Colonic mucosa (tissue), 4 donors: ENCODE measurements at places on chromosomes 1 and 21.
A peak's percentile ranks its signal among the peaks of the same experiment; 100 is the strongest.

- no peaks in the 10 kb centered on the region for H3K4me1 ChIP-seq
- H3K27ac ChIP-seq: no peak overlapping the region
- H3K36me3 ChIP-seq: no peaks in the 10 kb centered on the region
- no peak for DNase-seq
- H3K27me3 ChIP-seq: no peaks in the 10 kb centered on the region
Observed at GRCh38 chr1:60402216-60402615, 328.6 kb upstream of the C1orf87 start.

- DNase-seq: no peak
- H3K27ac ChIP-seq: no peak overlapping the region
- no peak overlapping the region for H3K4me3 ChIP-seq
- H3K36me3 ChIP-seq: no peaks in the 10 kb centered on the region
- H3K4me1 ChIP-seq: no peaks in the 10 kb centered on the region
Observed at GRCh38 chr21:17340081-17340480, 172.8 kb upstream of the CXADR start.

- no peak overlapping the region for H3K4me3 ChIP-seq
- DNase-seq: no peak
- H3K27ac ChIP-seq: no peak overlapping the region
- no peaks in the 10 kb centered on the region for H3K36me3 ChIP-seq
- no peaks in the 10 kb centered on the region for H3K27me3 ChIP-seq
- H3K4me1 ChIP-seq: no peaks in the 10 kb centered on the region
Observed at GRCh38 chr1:203144661-203145060, 17.1 kb downstream of the ADORA1 start.

DNA sequence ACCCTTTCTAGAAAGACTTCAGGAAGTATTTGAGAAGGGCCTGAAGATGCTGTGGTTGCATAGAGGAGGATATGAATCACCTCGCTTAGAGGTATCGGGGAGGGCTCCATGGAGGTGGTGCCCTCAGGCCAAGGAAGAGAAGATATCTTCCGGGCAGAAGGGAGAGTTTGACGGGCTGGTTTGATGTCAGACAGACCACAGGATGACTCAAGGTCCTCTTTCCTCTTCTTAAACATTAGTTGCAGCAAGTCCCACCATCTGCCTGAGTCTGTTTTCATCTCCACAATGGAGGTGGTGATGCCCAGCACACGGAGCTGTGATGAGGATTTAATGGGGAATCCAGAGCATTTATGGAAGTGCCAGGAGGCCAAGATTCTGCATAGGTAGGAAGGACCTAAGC is 25.1 kb upstream of the RUNX3 start:
- H3K36me3 ChIP-seq: no peaks in the 10 kb centered on the region
- H3K27ac ChIP-seq: no peak overlapping the region
- no peak overlapping the region for H3K4me3 ChIP-seq
- no peaks in the 10 kb centered on the region for H3K27me3 ChIP-seq

DNA sequence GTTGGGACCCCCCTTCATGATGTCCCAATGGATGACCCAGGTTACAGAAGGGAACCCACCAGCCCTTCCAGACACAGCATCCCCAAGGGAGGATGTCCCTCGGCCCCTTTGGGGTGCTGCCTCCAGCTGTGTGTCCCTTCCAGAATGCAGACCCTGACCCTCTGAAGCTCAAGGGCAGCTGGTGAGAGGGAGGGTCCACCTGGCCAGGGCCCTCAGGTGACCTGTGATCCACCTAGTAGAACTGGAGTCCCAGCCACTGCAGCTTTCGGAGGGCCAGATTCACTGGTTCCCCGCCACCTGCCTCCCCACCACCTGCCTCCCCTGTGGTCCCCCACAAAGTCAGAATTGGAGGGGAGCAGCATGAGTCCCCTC is 9.6 kb upstream of the TFF1 start:
- no peaks in the 10 kb centered on the region for H3K27me3 ChIP-seq
- H3K4me3 ChIP-seq: no peak overlapping the region
- H3K4me1 ChIP-seq: no peaks in the 10 kb centered on the region
- DNase-seq: no peak
- no peaks in the 10 kb centered on the region for H3K36me3 ChIP-seq
- H3K27ac ChIP-seq: peak overlapping the region; percentile 70

DNA sequence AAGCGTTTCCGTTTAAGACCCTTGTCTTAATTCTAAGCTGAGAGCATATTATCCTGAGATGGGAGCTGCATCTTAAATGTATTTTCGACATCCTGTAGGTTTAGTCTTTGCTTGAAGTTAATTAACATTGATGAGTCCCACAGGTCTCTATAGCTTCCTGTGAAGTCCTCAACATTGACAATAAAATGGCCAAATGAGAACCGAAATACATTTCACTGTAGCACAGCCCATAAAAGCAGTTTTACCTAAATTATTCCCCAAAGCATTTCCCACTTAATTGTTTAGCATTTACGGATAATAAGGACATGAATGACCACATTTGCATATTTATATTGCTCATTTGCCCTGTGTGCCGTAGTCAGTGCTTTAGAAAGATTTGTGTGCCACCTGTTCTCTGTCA is 116.4 kb downstream of the CRB1 start:
- H3K4me1 ChIP-seq: no peaks in the 10 kb centered on the region
- H3K27ac ChIP-seq: no peak overlapping the region
- H3K36me3 ChIP-seq: no peaks in the 10 kb centered on the region
- H3K4me3 ChIP-seq: no peak overlapping the region
- no peak for DNase-seq
- no peaks in the 10 kb centered on the region for H3K27me3 ChIP-seq

- H3K27ac ChIP-seq: no peak overlapping the region
- peak; percentile 60 for DNase-seq
Observed at GRCh38 chr1:19240673-19241538, 10.4 kb downstream of the EMC1 start.

DNA sequence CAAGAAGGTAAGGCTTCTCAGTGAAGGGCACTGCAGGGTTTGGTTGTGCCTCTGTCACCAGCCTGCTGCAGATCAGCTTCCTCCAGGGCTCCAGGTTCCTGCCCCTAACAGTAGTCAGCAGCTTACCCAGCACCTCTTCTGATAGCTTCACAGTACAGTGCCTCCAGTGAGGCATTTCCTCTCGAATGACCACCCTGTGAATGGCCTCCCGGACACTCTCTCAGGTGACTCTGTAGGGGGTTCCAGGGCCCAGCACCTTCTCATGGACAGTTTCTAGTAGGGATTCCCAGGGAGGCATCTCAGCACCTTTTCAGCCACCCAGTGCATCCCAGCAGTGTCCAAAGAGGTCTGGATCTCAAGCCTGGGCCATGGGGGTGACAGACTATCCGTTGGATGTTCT is 28.4 kb downstream of the USP48 start:
- no peaks in the 10 kb centered on the region for H3K27me3 ChIP-seq
- H3K4me1 ChIP-seq: no peaks in the 10 kb centered on the region
- DNase-seq: no peak

DNA sequence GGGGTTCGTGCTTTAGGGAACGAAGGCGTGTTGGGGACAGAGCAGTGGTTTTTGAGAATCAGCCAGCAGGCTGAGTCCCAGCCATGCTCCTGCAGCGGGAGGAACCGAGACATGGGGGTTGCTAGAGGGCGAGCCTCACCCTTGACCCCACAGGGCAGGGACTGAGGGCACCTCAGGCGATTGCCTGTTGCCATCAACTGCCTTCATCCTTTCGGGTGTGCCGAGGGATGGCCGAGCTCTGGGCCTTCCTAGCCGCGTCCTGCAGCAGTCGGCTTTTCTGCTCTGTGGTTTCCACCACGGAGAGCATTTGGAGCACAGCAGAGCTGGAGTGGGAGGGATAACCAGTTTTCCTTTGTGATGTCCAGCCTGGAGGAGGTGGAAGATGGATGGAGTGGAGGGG is 13.3 kb downstream of the SPSB1 start:
- DNase-seq: no peak
- no peak overlapping the region for H3K27ac ChIP-seq
- H3K4me1 ChIP-seq: peaks cover 12% of the 10 kb centered on the region

- no peaks in the 10 kb centered on the region for H3K27me3 ChIP-seq
- H3K4me3 ChIP-seq: no peak overlapping the region
- no peaks in the 10 kb centered on the region for H3K36me3 ChIP-seq
- no peak overlapping the region for H3K27ac ChIP-seq
- H3K4me1 ChIP-seq: no peaks in the 10 kb centered on the region
Observed at GRCh38 chr1:37017720-37018119, 16.6 kb downstream of the GRIK3 start.

DNA sequence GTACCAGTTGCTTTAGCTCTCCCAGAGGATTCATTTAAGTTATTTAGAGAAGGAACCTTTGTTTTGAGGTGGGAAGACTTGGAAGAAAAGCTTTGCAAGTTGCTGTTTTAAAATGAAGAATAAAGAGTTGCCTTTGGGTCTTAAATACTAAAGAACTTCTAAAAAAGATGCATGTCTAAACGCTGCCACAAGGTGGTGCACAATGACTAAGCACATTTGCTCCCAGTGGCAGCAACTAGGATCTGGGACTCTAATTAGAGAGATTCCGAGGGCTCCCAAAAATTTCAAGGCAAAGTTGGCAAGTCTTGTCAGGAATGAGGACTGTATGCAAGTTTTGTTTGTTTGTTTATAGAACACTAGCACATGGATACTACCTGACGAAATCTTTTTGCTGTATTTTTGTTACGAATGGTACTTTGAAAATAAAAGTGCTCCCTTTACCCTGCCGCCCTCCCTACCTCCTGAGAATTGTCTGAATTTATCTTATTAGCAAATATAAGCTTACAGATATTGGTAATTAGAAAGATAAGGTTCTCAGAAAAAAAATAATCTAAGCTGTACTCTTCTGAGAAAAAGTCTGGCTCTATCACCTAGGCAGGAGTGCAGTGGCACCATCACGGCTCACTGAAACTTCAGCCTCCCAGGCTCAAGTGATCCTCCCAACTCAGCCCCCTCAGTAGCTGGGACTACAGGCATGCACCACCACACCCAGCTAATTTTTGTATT is 121.8 kb downstream of the HFM1 start:
- no peak overlapping the region for H3K4me3 ChIP-seq
- no peak overlapping the region for H3K27ac ChIP-seq
- peak; percentile 55 for DNase-seq
- no peaks in the 10 kb centered on the region for H3K36me3 ChIP-seq

DNA sequence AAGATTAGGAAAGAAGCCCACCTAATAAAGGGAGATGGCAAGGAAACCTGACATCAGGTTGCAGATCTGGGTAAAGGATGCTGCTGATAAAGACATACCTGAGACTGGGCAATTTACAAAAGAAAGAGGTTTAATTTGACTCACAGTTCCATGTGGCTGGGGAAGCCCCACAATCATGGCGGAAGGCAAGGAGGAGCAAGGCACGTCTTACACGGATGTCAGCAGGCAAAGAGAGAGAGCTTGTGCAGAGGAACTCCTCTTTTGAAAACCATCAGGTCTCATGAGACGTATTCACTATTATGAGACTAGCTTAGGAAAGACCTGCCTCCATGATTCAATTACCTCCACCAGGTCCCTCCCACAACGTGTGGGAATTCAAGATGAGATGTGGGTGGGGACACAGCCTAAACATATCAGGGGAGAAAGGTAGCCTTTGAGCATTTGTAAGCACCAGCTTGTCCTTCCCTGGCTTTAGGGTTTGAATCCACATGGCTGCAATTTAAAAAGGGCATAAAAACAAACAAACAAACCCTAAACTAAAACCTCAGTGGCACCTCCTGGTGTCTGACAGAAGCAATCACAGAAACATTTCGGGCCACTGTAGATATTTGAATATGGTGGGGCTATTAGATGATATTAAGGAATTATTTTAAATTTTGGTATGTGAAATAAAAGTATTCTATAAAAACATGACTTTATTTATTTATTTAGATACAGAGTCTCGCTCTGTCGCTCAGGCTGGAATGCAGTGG is 33.1 kb downstream of the SLC2A7 start:
- no peak overlapping the region for H3K4me3 ChIP-seq
- DNase-seq: no peak
- no peaks in the 10 kb centered on the region for H3K36me3 ChIP-seq
- no peaks in the 10 kb centered on the region for H3K4me1 ChIP-seq
- H3K27me3 ChIP-seq: no peaks in the 10 kb centered on the region

DNA sequence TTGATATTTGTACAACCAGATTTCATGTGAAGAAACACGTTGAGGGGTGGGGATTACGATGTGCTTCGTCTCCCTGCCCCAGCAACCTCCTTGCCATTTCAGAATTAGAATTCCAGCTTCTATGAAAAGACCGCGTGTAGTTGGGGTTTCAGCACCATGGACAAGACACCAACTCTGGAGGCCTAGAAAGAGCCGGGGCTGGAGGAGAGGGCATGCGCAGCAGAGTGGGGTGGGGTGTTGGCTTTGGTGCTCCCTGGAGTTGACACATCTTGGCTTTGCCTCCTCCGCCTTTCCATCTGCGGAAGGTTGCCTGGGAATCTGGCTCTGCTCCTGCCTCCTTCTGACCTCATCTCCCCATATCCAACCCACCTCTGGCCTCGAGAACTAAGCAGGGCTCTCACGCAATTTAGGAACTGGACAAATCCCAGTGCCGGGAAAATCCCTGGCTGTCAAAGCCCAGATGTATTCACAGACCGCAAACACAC is 11.8 kb downstream of the HTR6 start:
- H3K27ac ChIP-seq: no peak overlapping the region
- peak; percentile 49 for DNase-seq
- H3K36me3 ChIP-seq: no peaks in the 10 kb centered on the region
- H3K27me3 ChIP-seq: no peaks in the 10 kb centered on the region
- no peak overlapping the region for H3K4me3 ChIP-seq
- no peaks in the 10 kb centered on the region for H3K4me1 ChIP-seq

GRCh38 chr21:42725416-42725930 is 72.1 kb downstream of the PDE9A start:
- no peaks in the 10 kb centered on the region for H3K36me3 ChIP-seq
- DNase-seq: no peak
- H3K27ac ChIP-seq: peak overlapping the region; percentile 25
- no peaks in the 10 kb centered on the region for H3K27me3 ChIP-seq
- H3K4me1 ChIP-seq: peaks cover 25% of the 10 kb centered on the region

GRCh38 chr21:25929856-25930520 is 195.2 kb downstream of the GABPA start:
- DNase-seq: no peak
- H3K36me3 ChIP-seq: no peaks in the 10 kb centered on the region
- H3K4me1 ChIP-seq: no peaks in the 10 kb centered on the region
- H3K27ac ChIP-seq: no peak overlapping the region
- no peaks in the 10 kb centered on the region for H3K27me3 ChIP-seq

DNA sequence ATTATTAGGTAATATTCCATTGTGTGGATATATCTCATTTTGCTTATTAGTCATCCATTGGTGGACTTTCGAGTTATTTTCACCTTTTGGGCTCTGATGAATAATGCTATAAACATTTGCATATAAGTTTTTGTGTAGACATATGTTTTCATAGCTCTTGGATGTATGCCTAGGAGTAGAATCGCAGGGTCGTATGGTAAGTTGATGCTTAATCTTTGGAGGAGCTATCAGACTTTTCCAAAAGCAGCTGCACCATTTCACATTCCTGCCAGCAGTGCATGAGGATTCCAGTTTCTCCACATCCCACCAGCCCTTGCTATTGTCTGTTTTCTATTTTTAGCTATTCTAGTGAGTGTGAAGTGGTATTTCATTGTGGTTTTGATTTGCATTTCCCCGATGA is 120.3 kb upstream of the TMEM51 start:
- no peak overlapping the region for H3K27ac ChIP-seq
- no peak overlapping the region for H3K4me3 ChIP-seq
- H3K36me3 ChIP-seq: no peaks in the 10 kb centered on the region
- H3K4me1 ChIP-seq: no peaks in the 10 kb centered on the region
- H3K27me3 ChIP-seq: no peaks in the 10 kb centered on the region
- DNase-seq: no peak
